ENCODE measurements at places on chromosomes 13 and 19.

DNA sequence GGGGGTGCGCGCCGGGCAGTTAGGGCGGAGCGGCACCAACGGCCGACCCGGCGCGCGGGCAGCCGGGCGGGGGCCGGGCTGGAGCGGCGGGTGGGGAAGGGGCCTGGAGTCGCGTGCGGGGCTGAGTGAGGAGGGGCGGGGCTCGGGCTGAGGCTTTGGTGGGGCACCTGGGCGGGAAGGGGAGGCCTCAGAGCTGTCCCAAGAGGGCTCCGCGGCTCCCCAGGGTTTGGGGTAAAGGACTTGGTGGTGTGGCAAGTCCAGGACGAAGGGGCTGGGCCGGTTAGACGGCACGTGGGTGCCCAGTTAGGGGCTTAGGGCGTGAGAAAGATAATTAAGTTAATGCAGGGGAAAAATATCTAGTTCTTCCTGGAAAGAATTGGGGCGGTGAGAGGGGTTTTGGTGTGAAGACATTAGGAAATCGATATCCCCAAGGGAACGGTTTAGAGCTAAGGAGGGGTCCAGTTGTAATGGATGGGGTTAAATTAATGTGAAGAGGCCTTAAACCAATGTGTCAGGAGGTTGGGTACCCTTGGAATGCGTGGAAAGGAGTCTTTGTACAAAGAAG is 496 bp downstream of the ZNF574 start:
- DNase-seq = no peak

DNA sequence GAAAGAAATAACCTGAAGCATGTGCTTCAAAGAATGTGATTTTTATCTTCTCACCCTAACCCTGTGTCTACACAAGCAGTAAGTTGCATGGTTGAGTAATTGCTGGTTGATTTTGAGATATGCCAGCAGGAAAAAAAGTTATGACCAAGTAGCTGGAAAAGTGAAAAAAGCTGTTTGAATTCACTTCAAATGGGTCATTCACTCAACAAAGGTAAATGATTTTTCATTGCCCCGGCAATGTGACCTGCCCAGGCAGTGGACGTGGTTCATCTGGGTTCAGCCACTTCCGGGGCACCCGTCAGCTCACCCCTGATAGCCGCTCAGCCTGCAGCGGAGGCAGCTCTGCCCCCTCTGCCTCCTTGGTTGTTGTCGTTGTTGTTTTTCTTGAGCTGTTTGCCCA is 18.5 kb downstream of the TNFRSF19 start:
- DNase-seq = no peak

DNA sequence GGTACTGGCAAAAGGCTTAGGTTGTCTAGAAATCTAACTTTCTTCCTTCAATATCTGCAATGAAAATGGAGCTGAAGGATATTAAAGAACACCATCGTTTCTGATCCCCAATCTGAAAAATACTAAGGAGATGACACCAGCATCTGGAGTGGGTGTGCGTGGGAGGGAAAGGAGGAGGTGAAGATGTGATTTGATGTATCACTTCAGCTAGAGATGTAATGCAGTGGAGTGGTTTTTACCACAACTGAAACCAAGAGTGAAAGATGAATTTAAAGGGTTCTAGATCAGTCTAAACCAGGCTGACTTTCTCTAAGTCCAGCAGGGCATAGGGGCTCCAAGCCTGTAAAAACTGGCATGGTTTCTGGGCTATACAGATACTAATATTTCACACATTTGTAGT is 148.4 kb downstream of the AKAP11 start:
- DNase-seq = no peak

- no peak for DNase-seq
Measured at GRCh38 chr13:70405266-70405665, 297.0 kb upstream of the KLHL1 start.

DNA sequence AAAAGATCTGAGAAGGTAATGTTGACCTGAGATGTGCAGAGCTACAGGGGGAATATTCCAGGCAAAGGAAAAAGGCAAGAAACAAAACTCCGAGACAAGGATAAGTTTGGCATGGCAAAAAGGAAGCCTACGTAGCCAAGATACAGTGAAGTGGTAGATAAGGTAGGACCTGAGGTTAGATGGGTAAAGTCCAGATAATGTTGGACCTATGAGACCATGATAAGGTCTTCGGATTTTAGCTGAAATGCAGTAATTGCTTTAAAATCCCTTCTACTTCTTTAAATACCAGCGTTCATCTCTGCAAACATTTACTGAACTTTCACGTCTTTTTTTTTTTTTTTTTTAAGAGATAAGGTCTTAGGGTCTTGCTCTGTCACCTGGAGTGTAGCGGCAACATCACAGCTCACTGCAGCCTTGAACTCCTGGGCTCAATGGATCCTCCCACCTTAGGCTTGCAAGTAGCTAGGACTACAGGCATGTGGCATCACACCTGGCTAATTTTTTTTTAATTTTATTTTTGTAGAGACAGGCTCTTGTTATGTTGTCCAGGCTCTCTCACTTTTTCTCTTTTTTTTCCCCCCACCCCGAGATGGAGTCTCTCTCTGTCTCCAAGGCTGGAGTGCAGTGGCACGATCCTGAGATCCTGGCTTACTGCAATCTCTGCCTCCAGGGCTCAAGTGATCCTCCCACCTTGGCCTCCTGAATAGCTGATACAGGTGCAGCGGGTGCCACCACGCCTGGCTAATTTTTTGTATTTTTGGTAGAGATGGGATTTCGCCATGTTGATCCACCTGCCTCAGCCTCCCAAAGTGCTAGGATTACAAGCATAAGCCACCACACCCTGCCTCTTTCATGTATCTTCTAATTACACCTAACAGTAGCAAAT is 4.2 kb upstream of the WBP4 start:
- no peak for DNase-seq

DNA sequence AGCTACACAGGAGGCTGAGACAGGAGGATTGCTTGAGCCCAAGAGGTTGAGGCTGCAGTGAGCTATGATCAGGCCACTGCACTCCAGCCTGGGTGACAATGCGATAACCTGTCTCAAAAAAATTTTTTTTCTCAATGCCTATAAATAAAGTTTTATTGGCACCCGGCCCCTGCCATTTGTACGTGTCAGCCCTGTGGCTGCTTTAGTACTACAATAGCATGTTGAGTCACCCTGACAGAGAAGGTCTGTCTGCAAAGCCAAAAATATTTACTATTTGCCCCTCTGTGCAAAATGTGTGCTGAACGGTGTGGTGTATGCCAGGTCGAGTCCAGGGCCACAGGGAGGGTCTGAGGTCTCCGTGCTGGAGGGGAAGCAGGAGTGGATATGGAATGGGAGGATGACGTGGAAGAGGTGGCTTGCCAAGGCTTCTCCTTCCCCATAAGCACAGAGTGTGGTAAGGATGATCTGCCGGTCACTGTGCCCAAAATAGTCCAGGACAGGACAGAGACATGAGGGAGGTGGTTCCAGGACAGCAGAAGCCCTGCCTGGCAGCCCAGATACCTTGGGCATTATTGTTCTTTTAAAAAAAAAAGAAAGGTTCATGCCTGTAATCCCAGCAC is 10.0 kb downstream of the NMRK2 start:
- DNase-seq = no peak
